ENCODE measurements at places on chromosomes 6 and 20. TPM values are rescaled to one million over a fixed set of nuclear protein-coding genes. Genes with fewer than 3 reads are reported as not detected.

MYO6 gene
- total RNA-seq = 31.1 TPM

OR2H2 gene
- total RNA-seq = not detected

KCNK15 gene
- 0.14 TPM for total RNA-seq

ACSS1 gene
- 3.7 TPM for total RNA-seq

BPIFB1 gene
- total RNA-seq = 3.3 TPM

TSBP1 gene
- not detected for total RNA-seq

HFE gene
- total RNA-seq = 1.4 TPM

GPRC6A gene
- not detected for total RNA-seq

SAMD5 gene
- total RNA-seq = 1.4 TPM

STMND1 gene
- total RNA-seq = not detected

TSPO2 gene
- total RNA-seq = not detected

INSM1 gene
- total RNA-seq = not detected

RAE1 gene
- 22.9 TPM for total RNA-seq

PTGIS gene
- total RNA-seq = not detected

IMPG1 gene
- total RNA-seq = not detected

MEP1A gene
- 0.07 TPM for total RNA-seq

TTLL9 gene
- not detected for total RNA-seq

TINAG gene
- not detected for total RNA-seq

ATAT1 gene
- 5.1 TPM for total RNA-seq

WFDC2 gene
- total RNA-seq = 12.0 TPM
